T47D (cell line): ENCODE measurements at places on chromosomes 13 and 19.

DNA sequence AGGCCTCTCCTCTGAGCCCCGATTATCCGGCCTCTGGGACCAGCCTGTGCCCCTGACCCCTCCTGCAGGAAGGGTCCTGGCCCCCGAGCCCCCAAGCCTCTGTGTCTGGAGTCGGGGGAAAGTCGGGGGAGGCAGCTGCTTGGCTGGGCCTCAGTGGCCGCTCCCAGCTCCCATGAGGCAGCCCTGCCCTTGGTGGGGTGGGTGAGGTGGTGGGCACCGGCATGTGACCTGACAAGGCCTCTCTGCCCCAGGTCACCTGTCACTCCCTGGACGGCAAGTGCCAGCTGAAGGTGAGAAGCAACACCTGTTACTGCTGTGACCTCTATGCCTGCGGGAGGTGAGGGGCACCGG lies 41.5 kb downstream of the TMEM255B start:
- no peak for DNase-seq

GRCh38 chr13:60329221-60329923 lies 67.6 kb upstream of the TDRD3 start:
- DNase-seq: peak; percentile 62

GRCh38 chr19:42420055-42420544 lies 7.1 kb downstream of the LIPE start:
- DNase-seq: peak; percentile 63

DNA sequence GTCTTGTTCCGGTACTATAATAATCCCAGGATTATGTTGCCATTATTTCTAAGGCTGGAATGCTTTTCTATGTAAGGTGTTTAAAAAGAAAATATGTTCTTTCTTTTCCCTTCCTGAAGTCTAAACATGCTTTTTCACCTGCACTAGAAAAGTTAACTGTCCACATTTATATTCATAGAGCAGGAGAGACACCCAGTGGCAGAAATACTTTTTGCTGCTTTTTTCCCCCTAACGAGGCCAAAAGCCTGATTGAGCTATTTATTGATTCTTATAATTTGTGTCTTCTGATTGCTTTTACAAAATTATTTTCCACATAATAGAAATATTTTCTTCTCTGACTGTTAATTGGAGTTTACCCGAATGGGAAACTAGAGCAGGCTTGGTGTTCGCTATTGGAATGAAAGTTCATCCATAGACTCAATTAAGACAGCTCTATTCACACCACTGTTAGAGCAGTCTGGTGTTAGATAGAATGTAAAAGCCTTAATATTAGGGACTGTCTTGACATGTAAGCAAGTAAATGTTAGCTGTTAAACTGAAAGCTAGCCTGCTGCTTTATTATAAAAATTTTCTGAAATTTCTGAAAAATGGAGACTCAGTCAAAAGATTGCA lies 15.8 kb downstream of the GPR180 start:
- peak; percentile 44 for DNase-seq

- no peak for DNase-seq
These were observed 707 bp upstream of the MAMSTR start for GRCh38 chr19:48720251-48720612.

- no peak for DNase-seq
These were observed 5.5 kb downstream of the ZNRF4 start for GRCh38 chr19:5460748-5461147.

- DNase-seq: no peak
These were observed 45.1 kb upstream of the DOCK9 start for GRCh38 chr13:99022941-99023340.

DNA sequence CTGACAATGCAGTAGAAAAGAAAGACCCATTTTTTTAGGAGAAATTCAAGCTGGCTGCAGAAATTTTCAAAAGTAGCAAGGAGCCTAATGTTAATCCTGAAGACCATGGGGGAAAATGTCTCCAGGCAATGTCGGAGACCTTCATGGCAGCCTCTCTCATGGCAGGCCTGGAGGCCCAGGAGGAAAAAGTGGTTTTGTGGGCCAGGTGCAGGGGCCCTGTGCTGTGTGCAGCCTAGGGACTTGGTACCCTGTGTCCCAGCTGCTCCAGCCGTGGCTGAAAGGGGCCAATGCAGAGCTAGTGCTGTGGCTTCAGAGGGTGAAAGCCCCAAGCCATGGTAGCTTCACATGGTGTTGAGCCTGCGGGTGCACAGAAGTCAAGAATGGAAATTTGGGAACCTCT lies 4.1 kb downstream of the ALG11 start:
- no peak for DNase-seq

GRCh38 chr19:18427743-18428113 lies 8.5 kb downstream of the SSBP4 start:
- no peak for DNase-seq

DNA sequence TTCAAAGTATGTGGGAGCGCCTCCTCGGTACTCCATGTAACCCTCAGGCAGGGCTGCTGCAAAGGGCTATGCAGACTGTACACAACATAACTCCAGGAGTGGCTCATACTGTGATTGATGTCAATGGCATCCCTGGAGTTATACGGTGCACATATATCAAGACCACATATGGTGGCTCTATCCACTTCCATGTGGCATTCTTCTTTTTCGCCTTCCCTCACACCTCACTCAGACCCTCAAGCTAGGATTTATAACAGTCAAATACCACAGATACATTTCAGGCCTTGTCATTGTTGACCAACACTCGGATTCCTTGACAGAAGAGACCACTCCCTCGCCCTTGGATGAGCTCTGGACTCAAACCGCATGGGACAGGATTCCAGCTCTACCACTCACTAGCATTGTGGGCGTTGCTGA lies 11.3 kb upstream of the UBL3 start:
- DNase-seq: no peak

DNA sequence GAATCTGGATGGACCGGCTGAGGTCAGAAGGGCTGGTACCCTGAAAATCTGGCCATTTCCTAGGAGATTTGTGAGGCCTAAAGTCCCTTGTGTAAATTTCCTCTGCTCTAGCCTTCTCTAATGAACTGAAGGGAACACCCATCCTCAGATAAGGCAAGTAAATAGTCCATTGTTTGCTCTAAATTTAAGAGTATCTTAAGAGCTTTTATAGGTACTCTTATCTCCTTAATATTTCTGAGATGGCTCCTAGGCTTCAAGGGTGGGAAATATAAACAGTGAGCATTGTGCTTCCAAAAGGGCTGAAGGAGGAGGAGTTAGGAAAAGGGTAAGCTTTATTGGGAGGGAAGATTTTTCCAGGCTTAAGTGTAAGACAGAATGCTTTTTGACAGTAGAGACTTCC lies 148.7 kb upstream of the EDNRB start:
- no peak for DNase-seq

- DNase-seq: peak; percentile 27
These were observed 42.0 kb upstream of the IPO5 start for GRCh38 chr13:97911311-97912138.

GRCh38 chr13:44746690-44747089 lies 170.6 kb upstream of the TSC22D1 start:
- no peak for DNase-seq

GRCh38 chr13:95360464-95361097 lies 59.3 kb upstream of the ABCC4 start:
- DNase-seq: no peak

DNA sequence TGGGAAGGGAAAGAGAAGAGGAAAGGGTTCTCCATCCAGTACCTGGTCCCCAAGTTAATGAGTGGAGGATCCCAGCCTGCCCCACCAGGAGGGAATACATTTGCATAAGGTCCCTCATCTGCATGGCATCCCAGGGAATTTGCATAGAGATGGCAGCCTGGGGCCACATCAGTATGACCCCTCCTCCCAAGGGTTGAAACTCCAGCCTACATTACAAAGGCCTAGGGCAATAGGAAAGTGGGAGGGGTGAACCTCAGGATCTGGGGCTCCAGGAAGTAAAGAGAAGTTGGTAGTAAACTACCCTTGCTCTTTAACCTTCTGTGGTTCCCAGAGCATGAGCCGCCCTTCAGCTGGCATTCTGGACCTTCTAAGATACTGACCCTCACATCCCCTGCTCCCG lies 6.8 kb upstream of the NECTIN2 start:
- DNase-seq: no peak

- no peak for DNase-seq
These were observed 62.2 kb downstream of the ZAR1L start for GRCh38 chr13:32252812-32253438.

- DNase-seq: no peak
These were observed 639 bp upstream of the SLAIN1 start for GRCh38 chr13:77696879-77697216.

DNA sequence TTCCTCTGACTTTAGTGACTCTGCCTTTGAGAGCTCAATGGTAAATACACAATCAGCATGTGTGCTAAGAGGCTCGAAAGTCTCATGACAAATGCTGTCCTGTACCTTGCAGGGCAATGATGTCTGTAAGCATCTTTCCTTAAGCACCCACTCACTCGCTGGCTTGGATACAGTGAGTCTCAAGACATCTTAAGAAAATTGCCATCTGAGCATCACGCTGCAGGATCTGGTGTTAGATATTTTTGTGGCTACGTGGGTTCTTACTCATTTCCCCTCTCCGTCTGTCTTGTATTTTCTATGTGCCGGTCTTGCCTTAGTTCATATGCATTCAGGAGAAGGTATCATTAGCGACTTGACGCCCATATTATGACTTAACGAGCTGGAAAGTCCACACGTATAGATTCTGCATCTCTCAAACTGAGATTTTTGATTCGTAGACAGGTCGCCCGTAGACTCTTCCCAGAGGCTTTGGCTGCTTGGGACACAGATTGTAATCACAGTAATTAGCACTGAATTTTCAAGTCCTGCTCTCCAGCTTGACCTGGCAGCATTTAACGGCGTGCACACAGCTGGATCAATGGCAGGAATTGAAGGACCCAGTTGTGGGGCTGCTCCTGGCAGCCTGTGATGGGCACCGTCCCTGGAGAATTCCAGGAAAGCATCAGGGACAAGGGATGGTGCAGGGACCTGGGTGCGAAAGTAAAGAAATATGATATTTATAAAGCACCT lies 231.2 kb downstream of the ZIC5 start:
- no peak for DNase-seq

- no peak for DNase-seq
These were observed 16.2 kb downstream of the CLEC11A start for GRCh38 chr19:50739132-50739913.

GRCh38 chr13:29893438-29893837 lies 43.0 kb upstream of the UBL3 start:
- DNase-seq: no peak

DNA sequence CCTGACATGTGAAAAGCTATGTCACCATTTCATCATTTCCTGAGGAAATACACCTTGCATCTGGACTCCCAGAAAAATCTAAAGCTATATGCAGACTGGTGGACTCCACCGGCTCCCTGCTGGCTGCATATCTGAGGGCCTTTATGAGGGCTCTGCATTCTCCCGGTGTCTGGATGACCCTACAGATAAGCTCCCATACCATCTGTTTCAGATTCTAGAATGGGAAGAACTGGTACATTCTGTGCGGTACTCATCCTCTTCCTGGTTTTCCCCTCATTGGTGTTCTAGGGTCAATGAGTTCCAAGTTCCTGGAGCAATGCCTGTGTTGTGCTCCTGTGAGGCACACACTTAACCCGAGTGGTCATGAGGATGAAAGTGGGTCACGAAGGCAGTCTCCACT lies 60.4 kb downstream of the COL4A1 start:
- no peak for DNase-seq

GRCh38 chr13:98441056-98441676 lies 135.7 kb downstream of the STK24 start:
- no peak for DNase-seq

DNA sequence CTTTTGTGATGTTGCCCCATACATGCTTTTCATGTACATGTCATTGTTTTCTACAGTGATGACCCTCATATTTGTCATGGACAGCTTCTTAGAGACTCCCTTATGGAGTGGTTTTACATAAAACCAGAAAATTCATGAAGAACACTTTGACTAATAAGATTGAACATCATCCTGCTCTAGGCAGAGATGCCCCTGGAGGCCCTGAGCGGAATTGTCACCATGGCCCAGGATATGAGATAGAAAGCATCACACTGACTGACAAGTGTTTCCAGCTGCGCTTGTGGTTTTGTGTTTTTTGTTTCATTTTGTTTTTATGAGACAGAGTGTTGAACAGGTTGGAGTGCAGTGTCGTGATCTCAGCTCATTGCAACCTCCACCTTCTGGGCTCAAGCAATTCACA lies 22.2 kb downstream of the ZNF701 start:
- DNase-seq: no peak

DNA sequence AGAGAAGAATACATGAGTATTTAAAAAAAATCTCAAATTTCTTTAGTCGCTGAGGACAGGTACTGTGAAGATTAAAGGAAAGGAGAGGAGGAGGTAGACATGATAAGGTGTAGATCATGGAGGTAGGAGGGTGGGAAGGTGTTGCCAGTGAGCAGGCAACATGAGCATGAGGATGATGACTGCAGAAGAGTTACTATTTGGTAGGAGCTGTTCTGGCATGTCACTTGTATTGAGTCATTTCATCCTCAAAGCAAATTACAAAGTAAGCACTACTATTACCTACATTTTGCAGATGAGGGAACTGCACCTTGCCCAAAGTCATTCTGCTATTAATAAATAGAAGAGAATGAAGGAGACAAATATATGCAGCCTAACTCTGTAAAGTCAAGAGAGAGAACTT lies 435.8 kb upstream of the KLF12 start:
- DNase-seq: no peak

GRCh38 chr19:45119582-45119981 lies 26.6 kb downstream of the PPP1R37 start:
- DNase-seq: no peak

DNA sequence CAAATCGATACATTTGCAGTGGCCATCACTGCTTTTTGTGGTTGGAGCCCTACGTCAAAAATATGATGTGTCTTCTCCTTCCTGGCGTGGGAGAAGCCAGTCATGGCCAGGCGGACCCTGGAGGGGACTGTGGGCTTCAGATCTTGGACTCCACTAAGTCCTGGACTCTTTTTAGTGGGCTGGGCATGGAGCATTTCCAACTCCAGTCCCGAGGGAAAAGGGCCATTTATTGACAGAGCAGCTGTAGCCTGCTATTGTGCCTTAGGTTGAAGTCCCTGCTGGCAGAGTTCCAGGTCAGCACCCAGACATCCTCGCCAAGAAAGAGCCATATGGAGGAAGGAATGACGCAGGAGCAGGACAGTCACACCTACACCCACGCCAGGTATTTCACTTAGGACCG lies 179.2 kb upstream of the ZNF507 start:
- no peak for DNase-seq

DNA sequence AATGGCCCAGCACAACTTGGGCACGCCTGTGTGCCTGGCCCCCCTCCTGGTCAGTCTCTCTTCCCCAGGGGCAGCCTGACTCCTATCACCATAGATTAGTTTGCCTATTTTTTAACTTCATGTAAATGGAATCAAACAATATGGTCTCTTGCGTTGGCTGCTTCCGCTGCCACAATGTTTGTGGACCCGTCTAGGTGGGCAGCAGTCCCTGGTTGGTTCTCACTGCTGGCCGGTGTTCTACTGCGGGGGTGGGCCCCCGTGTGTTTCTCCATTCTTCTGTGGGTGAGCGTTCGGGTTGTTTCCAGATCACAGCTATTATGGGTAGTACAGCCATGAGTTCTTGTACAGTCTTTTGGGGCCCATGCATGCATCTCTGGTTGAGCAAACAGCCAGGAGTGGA lies 47.3 kb downstream of the CEBPG start:
- no peak for DNase-seq
